ENCODE measurements at places on chromosomes 5 and 9.

DNA sequence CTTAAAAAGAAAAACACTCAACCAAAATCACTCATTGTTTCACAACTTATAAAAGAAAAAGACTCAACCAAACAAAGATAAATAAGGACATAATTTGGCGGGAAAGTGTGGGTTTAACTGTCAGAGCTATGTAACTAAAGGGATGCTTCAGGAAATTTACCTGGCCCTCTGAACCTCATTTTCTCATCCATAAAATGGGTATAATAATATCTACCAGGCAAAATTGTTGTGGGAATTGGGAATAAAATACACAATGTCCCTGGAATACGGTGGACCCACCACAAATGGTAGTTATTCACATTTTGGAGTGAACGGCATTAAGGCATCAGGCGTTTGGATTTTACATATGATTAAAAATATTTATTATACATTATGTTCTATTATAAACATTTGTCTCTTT, 228.5 kb upstream of the ANKRD55 start:
- no peak for DNase-seq

DNA sequence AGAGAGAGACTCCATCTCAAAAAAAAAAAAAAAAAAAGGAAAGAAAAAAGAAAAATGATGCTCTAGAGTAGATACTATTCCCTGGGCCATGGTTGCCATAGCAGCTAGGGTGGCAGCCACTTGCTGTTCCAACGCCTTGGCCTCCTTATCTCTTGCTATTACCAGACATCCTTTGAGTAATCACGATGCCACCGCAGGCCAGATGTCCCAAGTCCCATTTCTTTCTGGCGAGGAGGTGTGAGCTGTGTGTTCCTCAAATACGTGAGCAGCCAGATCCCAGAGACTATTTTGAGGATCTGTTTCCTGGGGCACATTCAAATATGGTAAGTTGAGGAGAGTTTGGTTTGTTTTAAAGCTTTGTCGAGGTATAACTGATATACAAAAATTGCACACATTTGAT, 23.4 kb upstream of the GFPT2 start:
- DNase-seq: no peak

- no peak for DNase-seq
These were observed 256.5 kb upstream of the NR4A3 start for GRCh38 chr9:99565203-99565602.

- DNase-seq: no peak
These were observed 83.1 kb upstream of the LMNB1 start for GRCh38 chr5:126693806-126694205.

- DNase-seq: no peak
These were observed 4.3 kb downstream of the FAM163B start for GRCh38 chr9:133604856-133605255.

DNA sequence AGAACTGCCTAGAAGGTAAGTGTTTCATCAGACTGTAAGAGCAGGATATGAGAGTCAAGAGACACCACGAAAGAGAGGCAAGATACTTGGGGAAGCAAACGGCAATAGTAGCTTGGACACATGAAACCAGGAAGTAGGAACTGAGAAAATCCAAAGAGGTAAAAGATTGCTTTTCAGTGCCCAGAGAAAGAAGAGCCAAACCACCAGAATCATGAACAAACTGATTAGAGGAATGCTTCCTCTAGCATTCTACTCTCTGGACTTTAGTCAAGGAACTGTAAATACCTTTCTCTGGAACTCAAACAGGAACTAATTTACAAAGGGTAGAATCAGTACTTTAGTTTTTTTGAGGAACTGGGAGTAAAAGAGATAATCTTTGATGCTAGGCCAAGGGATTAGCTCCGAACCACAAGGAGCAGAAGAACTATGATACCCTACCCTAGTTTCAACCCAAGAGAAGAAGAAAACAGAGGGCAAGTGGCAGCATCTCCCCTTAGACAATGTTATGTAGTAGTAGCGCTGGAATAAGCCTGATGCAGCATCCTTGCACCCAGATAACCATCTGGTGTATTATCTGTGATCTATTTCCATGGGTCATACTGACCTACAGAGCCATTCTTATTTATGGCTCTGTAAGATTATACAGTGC, 41.3 kb downstream of the EFCAB9 start:
- DNase-seq: no peak

GRCh38 chr5:137712139-137712667, 23.7 kb downstream of the KLHL3 start:
- DNase-seq: no peak

DNA sequence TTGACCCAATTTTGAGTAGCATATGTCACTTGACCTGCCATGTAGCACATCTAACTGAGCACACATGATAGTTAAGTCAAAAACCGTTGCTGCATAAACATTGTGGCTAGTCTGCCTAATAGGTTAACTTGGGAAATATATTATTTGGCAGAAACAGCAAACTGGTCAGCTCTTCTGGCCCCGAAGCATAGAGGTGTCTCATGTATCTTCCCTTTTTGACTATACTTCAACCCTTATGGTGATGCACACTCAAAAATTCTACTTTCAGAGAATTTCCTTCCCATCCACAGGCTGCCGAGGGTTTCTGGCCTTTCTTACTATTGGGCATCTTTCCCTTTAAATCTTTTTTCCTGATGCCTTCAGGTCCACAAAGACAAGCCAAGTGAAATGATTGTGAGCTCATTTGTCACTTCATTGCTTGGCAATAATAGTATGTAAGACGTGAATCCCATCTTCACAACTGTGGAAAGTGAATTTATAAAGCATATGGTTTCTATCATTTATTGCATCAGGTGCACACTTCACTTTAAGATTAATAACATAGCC, 41.2 kb downstream of the MOCS2 start:
- DNase-seq: no peak

- DNase-seq: no peak
These were observed 173.5 kb downstream of the GLIS3 start for GRCh38 chr9:4126184-4126865.

DNA sequence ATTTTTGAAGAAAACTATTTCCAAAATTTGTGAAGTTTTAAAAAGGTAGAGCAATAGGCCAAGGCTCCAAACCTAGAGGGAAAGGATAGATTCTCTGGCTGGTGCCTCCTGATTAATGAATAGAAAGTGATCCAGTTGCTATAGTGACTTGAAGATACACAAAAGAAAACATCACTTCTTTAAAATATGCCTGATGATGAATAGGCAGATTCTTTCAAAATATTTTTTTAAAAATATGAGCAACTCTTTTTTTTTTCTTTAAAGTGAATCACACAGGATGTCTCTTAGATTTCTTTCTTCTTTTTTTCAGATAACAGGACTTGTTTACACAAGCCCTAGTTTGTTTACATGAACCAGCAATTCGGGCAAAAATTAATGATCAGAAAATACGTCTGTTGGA, 124.4 kb downstream of the RFK start:
- no peak for DNase-seq

DNA sequence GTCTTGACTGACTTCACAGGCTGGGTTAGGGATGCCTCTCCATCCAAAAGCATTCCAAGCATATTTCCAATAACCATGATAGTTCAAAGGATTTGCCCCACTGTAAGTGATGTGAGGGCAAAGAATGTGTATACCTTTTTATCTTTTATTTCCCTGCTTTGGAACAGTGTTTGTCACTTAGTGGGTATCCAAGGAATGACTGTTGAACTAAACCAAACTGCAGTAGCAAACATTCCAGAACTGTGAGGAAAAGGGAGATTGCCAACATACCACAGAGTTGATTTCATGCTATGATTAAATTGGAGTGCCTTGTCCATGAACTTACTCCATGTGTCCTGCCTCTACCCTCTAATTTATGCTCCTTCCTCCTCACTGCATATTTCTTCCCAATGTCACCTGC, 400.0 kb downstream of the KIAA0825 start:
- DNase-seq: no peak

- no peak for DNase-seq
These were observed 27.9 kb upstream of the FBXL7 start for GRCh38 chr5:15472116-15472515.

- no peak for DNase-seq
These were observed 28.3 kb upstream of the WWC1 start for GRCh38 chr5:168263121-168263520.

GRCh38 chr5:126947146-126948010, 83.0 kb downstream of the MARCHF3 start:
- no peak for DNase-seq

GRCh38 chr5:79729679-79730078, 40.0 kb downstream of the CMYA5 start:
- no peak for DNase-seq

DNA sequence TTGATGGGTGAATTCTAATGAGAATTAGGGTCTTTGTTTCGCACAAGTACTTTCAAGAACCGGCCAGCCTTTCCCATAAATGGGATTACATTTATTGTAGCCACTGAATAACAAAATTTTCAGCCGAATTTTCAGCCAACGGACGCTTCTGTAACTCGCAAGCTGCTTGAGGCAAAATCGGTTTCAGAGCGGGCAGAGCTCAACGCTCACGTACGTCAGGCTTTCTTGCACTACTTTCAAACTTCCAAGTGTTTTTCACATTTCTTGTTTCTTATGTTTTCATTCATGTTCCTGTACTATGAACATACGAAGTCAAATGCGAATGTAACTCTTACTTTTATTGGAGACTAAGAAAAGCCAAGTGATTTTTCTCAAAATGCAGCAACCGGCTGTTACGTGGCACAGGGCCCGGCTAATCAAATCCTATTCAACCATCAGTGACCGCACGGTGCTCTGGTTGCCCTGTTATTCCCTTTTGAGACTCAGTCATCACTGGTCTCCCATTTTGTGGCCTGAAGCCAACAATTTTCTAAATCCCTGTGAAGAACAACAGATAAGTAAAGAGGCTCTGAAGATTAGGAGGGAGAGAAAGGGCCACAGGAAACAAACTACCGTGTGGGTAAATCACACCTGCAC, 68.5 kb downstream of the SLC28A3 start:
- DNase-seq: no peak

- DNase-seq: no peak
These were observed 26.9 kb downstream of the SRD5A1 start for GRCh38 chr5:6659941-6660684.

GRCh38 chr5:53095931-53096525, 13.5 kb downstream of the MOCS2 start:
- DNase-seq: peak; percentile 41

DNA sequence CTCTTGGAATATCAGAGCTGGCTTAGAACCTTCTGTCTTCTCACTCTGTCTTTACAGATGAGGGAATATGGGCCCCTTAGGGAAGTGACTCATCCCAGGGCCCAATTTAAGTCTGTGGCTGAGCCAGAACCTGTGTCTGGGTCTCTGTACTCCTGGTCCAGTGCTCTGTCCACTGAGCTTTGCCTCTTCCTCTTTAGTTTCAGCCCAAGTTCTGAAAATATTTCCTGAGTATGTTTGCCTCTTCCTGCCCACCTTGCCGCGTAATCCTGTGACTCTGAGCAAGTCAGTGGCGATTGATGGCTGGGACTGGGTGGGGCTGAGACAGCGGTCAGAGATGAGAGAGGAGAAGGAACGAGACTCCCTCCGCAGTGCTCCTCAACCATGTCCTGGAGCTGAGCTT, 7.8 kb downstream of the IER5L start:
- no peak for DNase-seq

DNA sequence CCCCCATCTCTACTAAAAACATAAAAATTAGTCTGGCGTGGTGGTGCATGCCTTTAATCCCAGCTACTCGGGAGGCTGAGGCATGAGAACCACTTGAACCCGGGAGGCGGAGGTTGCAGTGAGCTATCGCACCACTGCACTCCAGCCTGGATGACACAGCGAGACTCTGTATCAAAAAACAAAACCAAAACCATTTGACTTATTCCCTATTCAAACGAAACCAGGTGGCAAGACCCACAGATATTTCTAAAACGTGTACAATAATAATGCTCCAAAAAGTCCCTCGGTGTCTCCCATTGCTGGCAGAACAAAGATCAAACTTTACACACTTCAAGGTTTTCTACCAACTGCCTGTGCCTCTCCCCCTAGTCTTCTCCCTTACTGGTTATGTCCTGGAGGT, 29.8 kb downstream of the HMGCR start:
- no peak for DNase-seq

DNA sequence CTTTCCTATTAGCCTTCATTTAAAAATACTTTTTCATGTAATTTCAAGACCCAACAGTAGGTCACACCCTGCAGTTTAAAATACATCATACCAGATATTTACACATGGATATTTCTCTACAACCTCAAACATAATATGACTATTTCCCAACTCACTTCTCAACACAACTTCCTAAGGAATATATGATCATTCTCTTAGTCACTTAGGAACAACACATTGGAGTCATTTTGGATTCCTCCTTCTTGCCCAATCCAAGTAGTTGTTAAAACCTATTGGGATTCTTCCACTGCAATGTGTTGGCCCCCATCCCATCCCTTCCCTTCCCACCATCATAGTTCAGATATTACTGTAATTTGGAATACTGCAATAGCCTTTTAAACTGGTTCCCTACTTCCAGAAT, 145.5 kb downstream of the DCP2 start:
- DNase-seq: no peak

DNA sequence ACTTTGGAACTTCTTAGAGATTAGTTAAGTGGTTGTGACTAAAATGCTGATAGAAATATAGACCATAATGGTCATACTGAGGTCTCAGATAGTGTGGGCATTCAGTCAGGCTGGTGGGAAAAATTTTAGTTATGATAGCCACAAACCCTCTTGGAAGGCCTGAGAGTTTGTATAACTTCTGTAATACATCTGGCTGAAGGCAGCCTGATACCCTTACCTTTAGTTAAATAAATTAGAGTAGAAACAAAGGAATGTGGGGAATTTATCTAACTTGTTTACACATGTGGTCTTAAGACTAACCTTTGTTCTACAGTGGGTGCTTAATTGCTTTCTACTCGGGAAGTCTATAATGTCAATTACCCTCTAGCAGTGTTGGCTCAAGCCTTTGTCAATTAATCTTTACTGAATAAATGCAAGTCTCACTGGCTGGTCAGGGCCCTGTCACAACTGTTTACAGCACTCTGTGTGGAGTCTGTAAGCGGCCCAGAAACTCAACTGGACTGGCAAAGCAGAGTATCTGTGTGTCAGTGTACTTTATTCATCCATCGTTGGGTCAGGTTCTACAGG, 184.0 kb downstream of the FBXO4 start:
- DNase-seq: no peak

- no peak for DNase-seq
These were observed 64.2 kb upstream of the PCSK5 start for GRCh38 chr9:75826314-75826713.

Data from NCI-H748 treated with DMSO at 0.1 percent for 48 hours (cell line).